ENCODE measurements at places on chromosomes 12 and 14.

DNA sequence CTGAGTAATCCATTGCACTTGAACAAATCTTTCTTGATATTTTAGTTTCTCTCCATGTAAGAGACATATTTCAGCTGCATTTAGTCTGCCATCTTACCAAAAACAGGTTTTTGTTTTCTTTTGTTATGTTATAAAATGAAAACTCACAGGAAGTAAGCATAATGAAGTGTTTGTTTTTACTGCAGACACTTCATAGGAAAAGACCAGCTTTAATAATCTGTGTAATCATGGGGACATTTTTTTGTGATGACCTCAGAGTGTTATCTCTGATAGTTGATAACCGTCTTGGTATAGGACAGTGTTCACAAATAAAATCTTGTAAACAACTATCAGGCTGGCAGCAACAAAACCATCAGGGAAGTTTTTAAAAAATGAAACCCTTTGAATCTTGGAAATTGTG is 266.2 kb upstream of the OR4E1 start:
- no peak for DNase-seq

- no peak for DNase-seq
Measured at GRCh38 chr12:9341260-9341585, 133.0 kb upstream of the PZP start.

DNA sequence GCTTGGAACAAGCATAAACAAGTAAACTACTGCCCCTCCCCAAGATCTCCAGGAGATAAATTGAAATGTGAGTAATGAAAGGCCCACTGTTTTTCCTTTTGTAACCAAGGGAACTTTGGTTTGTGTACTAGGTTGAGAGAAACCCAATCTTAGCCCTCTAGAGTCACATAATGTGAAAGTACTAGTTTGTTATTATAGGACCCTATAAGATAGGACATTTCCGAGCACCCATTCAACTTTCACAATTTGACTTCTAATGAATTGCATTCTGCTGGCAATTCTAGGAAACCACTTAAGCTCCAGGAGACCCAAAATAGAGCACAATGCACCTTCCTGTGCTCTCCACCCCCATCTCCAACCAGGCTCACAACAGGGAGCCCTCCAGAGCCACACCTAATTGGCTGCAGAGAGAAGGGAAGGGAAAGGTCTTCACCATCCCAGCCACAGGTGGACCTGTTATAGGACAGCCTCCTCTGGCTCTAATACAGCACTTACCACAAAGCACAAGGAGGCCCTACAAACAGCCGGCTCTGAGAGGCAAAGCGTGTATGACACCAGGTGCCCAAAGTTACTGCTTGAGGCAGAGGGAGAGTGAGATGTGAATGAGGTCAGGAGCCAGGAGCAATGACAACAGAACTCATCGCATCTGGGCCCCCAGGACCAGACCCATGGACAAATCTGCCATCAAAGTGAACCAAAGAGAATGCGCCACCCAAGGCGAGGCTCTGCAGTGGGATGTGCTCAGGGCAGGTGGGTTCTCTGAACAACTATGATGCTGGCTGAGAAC is 163.3 kb upstream of the NTF3 start:
- DNase-seq: no peak

DNA sequence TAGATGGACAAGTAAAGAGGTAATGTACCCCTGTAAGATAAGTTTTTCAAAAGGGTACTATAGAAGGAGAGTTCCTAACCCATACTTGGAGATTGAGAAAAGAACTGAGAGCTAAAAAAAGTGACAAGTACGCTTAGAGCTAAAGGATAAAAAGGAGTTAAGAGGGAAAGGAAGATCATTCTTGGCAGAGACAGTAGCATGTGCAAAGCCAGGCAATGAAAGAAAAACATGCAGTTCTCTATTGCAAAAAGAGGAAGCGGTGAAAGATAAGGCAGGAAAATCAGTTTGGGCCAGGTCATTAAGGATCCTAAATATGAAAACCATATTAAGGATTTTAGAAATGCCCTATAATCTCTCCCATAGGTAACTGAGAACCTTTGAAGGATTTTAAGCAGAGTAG is 500.4 kb upstream of the GARIN6 start:
- DNase-seq: no peak

DNA sequence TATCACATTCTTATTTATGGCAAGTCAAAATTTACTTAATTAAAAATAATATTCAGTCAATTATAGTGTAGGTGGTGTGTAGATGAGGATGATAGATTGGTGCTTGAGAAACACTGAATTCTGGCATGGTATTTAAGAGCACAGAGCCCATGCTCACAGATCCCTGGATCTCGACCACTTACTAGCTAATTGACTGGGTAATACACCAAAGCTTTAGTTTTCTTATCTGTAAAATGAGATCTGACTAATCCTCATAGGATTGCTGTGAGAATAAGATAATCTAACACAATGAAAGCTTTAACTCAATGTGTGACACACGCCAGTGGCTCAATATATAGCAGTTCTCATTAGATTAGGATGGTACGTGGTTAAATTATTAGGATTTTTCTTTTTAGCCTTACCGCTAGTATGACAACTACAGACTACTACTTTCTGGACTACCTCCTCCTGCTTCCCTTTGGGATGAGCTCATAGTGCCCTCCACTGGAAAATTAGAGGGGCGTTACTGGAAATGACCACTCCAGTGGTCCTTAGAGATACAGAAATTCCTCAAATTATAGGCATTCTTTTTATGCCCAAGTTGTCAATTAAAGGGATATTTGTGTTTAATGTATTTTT is 482.8 kb upstream of the TBX3 start:
- no peak for DNase-seq

DNA sequence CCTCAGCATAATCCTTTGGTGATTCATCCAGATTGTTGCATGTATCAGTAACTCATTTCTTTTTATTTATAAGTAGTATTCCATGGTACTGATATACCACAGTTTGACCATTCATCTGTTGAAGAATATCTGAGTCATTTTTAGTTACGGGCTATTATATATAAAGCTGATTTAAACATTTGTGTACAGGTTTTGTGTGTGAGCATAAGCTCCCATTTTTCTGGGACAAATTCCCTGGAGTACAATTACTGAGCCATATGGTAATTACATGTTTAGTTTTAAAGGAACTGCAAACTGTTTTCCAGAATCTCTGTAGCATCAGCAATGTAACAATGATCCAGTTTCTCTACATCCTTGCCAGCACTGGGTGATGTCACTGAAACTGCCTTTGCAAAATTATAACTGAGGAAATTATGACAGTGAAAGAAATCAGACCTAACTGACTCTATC is 236.2 kb upstream of the KRR1 start:
- no peak for DNase-seq

DNA sequence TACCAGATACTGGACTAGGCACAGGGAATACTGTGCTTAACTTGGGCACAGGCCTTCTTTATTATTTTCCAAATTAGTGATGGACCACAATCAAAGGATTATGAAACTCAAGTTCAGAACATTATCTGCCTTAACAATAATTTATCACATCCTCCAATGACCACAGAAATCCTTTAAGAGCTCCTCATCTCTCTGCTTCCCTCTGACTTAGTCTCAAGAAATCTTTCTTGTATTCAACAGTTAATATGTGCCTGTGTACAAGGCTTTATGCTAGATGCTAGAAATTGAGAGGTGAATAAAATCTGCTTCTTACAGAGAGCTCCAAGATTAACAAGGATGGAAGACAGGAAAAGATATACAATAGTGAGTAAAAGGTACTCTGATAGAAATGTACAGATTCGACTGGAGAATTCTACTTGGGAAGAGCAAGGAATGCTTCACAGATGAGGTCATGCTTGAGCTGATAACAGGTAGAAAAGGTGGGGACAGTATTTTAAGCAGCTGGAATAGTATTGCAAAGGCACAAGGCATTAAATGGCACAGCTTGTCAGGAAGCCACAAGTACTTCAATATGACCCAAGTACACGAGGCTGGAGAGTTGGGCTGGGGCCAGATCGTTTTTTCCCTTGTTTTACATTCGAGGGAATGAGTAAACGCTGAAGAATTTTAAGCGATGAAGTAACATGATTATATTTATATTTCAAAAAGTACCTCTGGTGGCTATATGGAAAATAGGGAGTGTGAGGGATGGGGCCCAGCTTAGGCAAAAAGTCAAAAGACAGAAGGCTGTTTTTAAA is 55.1 kb upstream of the ARID2 start:
- DNase-seq: no peak

GRCh38 chr14:24377126-24377525 is 9.1 kb downstream of the NFATC4 start:
- no peak for DNase-seq

- no peak for DNase-seq
Measured at GRCh38 chr12:131482199-131482598, 228.7 kb upstream of the SFSWAP start.

GRCh38 chr12:51326698-51327439 is 2.9 kb upstream of the BIN2 start:
- DNase-seq: no peak

GRCh38 chr12:79635676-79636075 is 55.1 kb downstream of the PAWR start:
- DNase-seq: no peak

GRCh38 chr14:23650506-23650905 is 14.3 kb downstream of the DHRS2 start:
- no peak for DNase-seq

DNA sequence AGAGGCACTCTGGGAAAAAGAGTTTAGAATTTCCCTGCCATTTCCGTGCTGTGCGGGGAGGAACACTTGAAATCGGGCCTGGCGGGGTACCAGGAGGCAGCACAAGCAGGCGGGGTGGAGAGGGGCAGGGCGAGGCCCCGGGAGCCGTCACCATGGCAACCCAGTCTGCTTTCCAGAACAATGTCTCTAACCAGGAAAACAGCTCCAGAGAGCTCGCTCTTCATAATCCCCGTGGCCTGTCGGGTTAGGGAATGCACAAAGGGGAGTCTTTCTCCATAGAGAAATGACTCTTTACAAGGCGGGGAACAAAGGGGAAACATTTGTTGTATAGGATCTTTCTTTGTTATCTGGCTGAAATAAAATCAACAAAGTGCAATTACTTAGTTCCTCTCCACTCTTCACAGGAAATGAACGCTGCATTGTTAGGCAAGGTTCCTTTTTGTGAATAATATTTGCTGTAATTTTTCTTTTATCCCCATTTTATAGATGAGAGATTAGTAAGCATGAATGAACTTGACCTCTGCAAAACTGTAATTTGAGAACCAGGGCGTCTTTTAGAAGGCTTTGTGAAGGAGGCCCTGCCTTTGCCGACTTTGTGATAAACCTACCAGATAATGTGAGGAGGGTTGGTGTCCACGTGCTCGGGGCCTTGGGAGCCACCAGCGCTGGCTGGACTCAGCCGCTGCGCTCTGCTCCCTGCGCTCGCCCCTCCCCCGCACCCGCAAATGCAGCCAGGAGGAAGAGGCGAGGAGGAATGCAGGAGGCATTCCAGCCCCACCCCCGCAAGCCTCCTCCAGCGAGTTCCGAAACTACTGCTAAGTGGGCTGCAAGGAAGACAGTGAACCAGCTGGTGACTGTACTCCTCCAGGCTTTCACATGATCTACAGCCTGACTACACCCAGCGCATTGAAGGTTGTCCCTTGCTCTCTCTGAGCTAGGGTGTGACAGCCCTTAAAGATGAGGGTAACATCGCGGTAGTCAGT is 105.2 kb upstream of the ATF7IP start:
- DNase-seq: peak; percentile 66

DNA sequence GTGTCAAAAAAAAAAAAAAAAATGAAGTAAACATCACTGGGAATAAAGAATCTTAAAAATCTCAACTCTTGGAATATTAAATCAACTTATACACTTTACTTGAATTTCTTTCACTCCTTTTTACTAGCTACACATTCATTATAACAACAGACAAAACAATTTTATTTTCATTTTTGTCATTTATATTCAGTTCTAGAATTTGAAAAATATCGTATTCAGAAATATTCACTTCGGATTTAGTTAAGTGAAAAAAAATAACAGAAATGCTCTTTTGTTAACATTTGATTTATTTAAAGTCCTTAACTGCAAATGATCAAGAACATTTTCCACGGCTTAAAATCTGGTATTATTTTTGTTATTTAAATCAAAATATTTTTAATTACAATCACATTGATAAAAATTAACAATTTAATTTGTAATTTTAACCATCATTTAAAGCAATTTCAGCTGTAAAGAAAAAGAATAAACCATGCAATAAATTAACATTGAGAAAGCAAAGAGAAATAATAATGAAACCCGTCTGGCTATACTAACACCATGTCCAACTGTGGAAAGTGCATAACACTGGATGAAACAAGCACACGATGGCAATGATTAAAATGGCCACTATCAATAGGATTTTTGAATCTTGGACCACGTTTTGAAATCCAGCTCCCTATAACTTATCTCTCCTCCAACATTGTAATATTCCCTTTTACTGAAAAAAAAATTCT is 5.2 kb downstream of the FOXA1 start:
- no peak for DNase-seq

GRCh38 chr12:81798294-81798693 is 39.1 kb upstream of the PPFIA2 start:
- DNase-seq: no peak

- no peak for DNase-seq
Measured at GRCh38 chr14:63454436-63454835, 88.7 kb downstream of the PPP2R5E start.

DNA sequence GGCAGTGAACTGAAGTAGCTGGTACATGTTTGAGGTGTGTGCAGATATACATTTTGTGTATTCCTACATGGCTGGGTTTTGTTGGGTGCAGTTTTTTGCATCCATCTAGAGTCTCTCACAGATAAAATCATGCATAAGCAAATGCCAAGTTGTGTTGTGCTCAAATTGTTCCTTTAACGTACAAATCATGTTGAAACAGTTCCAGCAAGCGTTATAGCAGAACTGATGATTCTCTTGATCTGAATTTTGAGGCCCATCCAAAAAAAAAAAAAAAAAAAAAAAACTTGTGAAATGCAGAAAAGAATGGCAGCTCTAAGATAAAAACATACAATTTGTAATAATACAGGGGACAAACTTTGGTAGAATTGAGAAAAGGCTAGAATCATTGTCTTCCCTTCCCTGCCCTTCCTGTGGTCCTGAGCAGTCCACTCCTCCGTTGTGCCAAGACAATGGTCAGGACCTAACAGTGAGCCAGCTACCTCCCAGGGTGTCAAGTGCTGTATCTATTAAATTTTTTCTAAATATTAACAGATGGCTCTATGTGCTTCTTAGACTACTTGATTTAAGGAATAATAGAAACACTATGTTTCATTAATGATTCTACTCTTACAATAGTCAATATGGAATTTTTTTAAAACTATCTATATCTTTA is 122.1 kb downstream of the PLEKHA5 start:
- no peak for DNase-seq

GRCh38 chr12:32559434-32559833 is 119.7 kb upstream of the DNM1L start:
- no peak for DNase-seq

GRCh38 chr14:57205938-57206337 is 62.8 kb downstream of the EXOC5 start:
- no peak for DNase-seq

GRCh38 chr14:20668969-20669368 is 15.4 kb upstream of the RNASE4 start:
- no peak for DNase-seq

GRCh38 chr14:104973135-104973384 is 5.1 kb downstream of the AHNAK2 start:
- DNase-seq: no peak

All from C1 segment of cervical spinal cord (tissue), 14 donors.